ENCODE measurements at places on chromosomes 6 and 20.

DNA sequence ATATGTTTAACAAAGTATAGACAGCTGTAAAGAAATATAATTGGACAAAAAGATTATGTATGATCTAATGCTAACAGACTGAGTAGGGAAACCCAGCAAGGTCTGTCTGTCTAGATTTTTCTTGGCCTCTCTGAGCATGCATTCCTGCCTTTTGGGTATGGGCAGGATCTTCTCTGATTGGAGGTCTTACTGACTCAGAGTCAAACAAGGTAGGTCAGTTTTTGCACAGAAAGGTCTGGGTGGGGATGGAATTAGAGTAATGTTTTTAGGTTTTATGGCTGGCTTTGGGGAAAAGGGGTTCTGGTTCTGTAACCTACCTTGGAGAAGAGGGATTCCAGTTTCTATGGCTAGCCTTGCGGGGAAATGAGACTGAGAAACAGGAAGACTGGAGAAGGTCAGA is 65.5 kb downstream of the LIN28B start:
- DNase-seq: no peak

GRCh38 chr20:39049684-39050554 is 87.8 kb downstream of the DHX35 start:
- DNase-seq: peak; percentile 73

DNA sequence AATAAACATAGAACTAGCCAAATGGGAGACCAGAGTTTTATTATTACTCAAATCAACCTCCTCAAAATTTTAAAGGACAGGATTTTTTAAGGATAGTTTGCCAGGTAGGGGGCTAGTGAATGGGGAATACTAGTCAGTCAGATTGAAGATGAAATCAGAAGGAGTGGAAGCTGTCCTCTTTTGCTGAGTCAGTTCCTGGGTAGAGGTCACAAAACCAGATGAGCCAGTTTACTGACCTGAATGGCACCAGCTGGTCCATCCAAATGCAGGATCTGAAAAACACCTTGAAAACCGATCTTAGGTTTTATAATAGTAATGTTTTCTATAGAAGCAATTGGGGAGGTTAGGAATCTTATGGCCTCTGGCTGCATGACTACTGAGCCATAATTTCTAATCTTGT is 558.2 kb downstream of the PKHD1 start:
- no peak for DNase-seq

- no peak for DNase-seq
Observed at GRCh38 chr20:412081-412480, 4.0 kb downstream of the RBCK1 start.

DNA sequence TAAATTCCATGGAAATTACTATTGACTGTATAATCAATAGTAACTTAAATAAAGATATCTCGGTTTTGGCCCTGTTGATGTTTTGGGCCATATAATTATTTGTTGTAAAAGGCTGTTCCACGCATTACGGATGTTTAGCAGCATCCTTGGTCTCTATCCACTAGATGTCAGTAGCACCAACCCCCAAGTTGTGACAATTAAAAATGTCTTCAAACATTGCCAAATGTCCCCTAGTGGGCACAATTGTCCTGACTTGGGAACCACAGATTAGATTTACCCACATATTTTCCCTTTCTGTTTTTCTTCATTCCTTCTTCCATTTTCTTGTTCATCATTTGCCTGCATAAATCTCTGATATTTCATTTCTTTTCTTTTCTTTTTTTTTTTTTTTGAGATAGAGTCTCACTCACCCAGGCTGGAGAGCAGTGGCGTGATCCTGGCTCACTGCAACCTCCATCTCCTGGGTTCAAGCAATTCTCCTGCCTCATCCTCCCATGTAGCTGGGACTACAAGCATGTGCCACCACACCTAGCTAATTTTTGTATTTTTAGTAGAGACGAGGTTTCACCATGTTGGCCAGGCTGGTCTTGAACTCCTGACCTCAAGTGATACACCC is 13.6 kb upstream of the WFDC8 start:
- DNase-seq: peak; percentile 57

- peak; percentile 62 for DNase-seq
Observed at GRCh38 chr20:32902456-32903420, 44.0 kb downstream of the EFCAB8 start.
